ENCODE measurements at places on chromosomes 12 and 14. TPM values are rescaled to one million over a fixed set of nuclear protein-coding genes. Genes with fewer than 3 reads are reported as not detected.
A peak's percentile ranks its signal among the peaks of the same experiment; 100 is the strongest.

RASAL1 gene
- total RNA-seq: not detected

GRCh38 chr12:130639476-130640424, 76.3 kb downstream of the RIMBP2 start:
- no peak for DNase-seq

GRCh38 chr14:23483236-23483854, 13.8 kb downstream of the NGDN start:
- peak; percentile 10 for DNase-seq

GPD1 gene
- total RNA-seq: 0.25 TPM

FAM90A1 gene
- not detected for total RNA-seq

NINJ2 gene
- not detected for total RNA-seq

TAS2R42 gene
- total RNA-seq: not detected

Measured in H4 (cell line).